Right hindlimb (tissue), 1 donor: ENCODE measurements at places on chromosomes 7 and 10.
A peak's percentile ranks its signal among the peaks of the same experiment; 100 is the strongest.

GRCh38 chr10:119003572-119004289, 25.8 kb upstream of the NANOS1 start:
- DNase-seq, result no peak

DNA sequence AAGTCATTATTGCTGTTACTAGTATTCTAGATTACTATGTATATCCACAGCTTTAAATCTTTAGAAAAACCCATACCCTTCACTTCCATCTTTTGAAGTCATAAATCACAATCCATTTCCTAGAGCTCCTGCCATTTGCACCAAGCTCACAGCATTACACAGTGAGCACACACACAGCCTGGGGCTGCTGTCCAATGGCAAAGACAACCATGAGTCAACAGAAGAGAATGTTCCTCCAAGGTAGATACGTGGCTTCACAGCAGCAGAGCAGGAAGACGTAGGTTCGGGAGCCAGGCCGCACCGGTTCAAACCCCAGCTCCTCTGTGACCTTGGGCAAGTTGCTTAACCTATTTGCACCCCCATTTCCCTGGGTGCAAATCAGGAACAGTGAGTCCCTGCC, 234.6 kb downstream of the DIP2C start:
- peak; percentile 41 for DNase-seq

GRCh38 chr7:92785923-92786322, 50.5 kb downstream of the CDK6 start:
- DNase-seq, result peak; percentile 66

DNA sequence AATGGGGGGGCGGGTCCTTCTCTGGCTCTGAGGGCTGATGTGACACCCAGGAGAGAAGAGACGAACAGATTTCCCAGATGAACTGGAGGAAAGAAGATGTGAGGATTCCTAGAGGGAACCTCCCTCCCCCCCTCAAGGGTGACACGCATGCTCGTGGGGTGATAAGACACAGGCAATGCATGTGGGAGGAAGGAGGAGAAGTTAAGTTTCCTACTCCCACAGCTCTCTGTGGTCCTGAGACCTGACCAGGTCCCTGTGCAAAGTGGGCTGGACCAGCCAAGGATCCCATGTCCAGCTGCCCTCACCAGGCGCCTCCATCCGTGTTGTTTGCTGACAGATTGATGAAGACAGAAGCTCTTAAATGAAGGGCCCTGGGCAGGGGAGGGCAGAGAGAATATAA, 112.6 kb downstream of the SH3PXD2A start:
- DNase-seq, result no peak

- no peak for DNase-seq
Measured at GRCh38 chr7:108669958-108670357, 100.3 kb downstream of the DNAJB9 start.

DNA sequence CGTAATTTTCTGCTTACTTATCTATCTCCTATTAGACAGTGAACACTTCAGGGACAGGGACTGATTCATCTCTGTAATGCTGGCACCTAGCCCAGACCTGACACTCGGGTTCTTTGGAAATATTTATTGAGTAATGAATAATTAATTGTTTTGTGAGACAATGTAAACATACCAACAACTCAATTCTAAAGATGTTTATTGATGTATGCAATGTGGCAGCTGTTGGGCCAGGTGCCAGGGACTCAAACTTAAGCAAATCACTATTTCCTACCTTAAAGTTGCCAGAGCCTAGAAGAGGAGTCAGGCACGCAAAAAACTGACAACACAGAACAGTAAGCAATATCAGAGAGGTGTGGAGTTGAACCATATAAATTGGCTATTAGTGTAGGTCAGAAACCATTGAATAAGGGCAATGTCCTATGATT, 63.6 kb upstream of the BMPER start:
- DNase-seq, result no peak

DNA sequence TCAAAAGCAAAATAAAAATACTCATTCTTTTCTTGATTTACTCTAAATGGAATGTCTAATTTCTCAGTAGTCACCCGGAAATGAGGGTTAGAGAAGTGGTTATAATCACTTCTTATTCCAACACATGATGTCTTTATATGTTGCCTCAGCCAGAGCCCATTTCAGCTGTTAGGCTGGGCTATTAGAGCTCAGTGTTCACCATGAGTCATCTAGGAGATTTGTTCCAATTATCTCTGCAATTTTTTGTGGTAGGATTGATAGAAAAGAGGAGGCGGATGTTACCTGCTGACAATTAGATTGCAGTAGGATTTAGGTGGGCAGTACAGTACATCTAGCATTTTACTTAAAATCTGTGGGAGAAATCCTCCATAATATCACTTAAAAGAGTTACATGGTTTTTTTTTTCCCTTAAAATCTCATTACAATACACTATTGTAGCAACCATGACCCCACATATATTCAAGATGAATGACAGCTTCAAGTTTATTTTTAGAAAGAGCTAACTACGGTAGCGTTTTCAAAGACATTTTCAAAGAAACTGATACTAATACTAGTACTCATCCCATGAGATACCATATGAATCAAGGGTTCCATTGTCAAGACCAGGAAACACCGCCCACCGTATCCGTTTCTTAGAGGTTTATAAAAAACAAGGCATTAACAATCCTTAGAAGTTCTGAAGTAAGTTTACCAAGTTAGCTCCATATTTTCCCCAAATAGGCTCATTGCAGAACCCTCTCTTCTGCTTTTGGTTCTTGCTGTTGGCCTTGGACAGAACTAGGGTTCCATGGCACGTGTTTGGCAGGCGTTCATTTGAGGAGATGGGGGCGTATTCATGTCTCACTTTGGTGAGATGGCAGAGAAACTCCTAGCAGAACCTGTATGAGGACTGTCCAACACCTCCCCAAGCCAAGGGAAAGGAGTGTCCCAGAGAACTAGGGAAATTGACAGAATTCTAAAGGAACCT, 10.4 kb downstream of the CPA2 start:
- no peak for DNase-seq

DNA sequence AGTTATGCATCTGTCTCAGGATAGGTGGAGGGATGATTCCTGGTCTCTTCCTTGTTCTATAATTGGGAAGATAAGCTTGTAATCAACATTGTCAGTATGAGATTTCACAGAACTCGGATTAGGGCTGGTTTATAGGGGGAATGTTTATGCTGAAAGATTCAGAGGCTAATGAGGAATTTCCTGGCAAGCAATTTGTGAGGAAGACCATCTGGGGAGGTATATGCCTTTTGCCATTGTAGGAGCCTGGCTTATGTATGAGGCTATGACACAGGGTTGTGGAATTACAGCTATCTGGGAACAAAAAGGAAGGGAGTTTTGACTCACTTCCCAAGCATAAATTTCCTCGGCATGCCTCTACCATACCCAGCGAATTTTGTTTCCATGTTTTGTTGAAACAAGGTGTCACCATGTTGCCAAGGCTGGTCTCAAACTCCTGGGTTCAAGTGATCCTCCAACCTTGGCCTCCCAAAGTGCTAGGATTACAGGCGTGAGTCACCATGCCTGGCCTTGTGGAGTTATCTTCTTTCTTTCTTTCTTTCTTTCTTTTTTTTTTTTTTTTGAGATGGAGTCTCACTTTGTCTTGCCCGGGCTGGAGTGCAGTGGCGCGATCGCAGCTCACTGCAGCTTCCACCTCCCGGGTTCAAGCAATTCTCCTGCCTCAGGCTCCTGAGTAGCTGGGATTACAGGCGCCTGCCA, 1.6 kb upstream of the COPS6 start:
- no peak for DNase-seq

DNA sequence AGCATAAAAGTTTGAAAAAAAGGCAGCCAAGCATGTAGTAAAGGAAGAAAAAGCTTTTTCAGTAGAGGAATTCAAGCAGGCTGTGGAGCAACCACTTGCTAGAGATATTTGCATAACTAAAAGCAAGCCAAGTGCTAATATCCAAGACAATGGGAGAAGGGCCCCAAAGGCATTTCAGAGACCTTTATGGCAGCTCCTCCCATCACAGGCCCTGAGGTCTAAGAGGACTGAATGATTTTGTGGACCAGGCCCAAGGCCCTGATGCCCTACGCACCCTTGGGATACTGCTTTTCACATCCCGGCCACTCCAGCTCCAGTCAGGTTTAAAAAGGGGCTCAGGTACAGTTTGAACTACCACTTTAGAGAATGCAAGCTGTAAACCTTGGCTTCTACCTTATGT, 261.7 kb upstream of the SEMA3C start:
- no peak for DNase-seq

DNA sequence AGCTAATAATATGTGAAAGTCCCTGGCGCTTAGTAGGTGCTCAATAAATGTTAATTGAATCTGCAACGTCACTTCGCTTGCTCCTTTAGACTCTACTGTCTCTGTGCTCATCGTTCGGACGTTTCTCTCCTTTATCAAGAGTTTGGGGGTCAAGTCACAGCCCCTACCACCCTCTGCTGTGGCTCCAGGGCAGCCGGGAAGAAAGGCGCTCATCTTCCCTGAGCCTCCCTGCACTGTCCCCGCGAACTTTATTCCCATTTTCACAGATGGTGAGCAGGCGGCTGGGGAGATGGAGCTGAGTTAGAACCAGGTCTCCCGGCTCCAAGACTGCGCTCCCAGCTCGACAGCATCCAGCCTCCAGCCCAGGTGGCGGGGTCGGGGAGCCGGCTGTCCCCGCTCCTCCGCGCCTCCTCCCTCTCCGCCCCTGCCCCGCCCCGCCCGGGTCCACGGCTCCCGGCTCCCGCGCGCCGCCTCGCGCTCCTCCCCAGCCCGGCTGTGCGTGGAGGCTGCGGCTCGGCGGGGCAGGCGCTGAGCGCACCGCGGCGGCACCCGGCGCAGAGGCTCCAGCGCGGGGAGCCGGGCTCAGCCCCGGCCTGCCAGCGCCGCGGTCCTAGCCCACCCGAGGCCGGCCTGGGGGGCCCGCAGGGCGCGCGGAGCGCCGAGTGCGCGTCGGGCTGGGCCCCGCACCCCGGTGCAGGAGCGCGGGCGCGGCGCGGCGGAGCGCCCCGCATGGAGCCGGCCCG, at the start of gene CLEC2L:
CLEC2L (plus strand) TSS at position 487 of the 743 bp plus-strand sequence; CDS start at position 730, 243 bp downstream.
- peak; percentile 45 for DNase-seq

DNA sequence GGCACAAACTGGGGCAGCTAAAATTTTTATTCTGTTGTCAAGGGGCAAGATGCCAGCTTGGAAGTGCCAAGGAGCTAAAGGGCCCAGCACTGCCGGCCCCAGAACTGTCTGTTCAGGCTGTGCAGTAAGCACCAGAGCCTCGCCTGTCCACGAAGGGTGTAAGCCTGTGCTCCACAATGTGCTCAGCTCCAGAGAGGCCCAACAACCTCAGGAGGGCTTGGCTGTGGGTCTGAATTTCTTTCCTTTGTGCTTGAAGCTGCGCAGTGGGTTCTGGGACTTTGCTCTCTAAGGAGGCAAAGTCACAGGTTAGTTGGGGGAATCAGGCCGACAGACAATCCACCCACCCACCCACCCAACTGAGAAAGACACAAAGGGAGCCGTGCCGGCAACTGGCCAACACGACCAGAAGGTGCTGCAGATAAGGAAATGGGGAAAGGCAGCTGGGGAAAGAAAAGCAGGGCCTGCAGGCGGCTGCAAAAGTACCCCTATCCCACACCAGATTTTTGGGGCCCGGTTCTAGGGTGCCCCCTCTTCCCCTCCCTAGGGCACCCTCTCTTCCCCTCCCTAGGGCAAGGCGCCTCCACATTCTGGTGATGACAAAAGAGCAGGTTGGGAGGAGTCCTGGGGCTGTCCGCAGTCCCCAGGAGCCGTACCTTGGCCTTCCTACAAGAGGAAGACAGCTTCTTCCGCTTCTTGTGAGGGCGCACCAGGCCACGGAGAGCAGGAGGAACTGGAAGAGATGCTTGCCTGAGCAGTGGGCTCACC, 7.7 kb downstream of the DDX56 start:
- DNase-seq, result no peak

DNA sequence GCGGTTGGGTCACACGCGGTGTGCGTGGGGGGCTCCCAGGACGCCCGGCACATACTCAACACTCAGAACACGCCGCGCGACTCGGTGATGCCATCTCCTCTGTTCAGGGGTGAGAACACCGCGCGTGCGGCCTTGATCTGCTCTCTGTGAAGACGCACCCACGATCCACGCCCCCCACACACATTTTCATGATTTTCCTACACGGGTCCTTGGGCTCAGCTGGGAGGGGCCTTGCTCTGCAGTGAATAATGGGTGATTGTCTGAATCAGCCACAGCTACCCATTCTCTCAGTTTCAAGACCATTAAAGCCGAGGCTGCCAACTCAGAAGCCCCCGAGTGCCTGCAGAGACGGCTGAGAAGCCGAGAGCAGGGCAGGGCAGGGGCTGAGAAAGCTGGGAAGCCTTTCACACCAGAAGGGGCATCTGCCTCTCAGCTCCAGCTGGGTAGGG, 54.3 kb upstream of the PDGFA start:
- no peak for DNase-seq

DNA sequence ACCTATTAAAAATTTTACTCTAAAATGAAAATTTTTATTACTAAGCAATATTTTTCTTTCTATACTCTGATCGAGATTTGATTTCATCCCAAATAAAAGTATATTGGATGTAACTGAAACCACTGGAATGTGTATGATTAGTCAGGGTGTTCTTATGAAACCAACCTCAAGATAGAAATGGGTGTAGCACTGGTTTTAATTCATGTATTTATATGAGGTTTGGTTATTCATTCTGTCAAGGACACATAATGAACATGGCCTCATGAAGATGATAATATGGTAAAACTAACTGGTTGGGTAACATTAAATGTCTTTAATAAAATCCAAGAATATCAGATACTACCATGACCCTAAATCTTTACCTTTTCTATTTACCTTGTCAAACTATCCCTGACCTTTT, 197.7 kb downstream of the SEMA3A start:
- DNase-seq, result no peak

DNA sequence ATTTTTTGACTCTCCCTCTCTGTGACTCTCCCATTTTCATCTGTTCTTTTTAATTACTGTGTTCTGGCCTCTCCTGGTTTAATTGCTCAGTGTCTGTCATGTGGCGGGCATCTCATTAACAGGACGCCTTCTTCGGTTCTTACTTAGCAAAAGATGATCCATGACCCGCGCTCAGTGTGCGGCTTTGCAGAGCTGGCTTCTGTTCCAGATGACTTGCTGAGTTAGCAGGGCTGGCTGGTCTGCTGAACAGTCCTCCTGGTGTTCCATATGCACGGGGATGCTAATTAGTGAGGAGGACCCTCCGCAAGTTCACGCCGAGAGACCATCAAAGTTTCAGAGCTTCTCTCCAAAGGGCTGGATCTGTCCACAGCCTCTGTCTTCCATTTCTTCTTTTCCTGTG, 258.6 kb upstream of the MKI67 start:
- DNase-seq, result no peak

GRCh38 chr7:47759056-47759706, 177.3 kb upstream of the TNS3 start:
- no peak for DNase-seq
